Suppressor macrophage (primary cell): ENCODE measurements at places on chromosomes 6 and 20.
A peak's percentile ranks its signal among the peaks of the same experiment; 100 is the strongest.

- no peak for DNase-seq
Measured at GRCh38 chr20:42864116-42864515, 325.6 kb downstream of the PTPRT start.

- DNase-seq, result peak; percentile 56
Measured at GRCh38 chr6:106090001-106090400, 3.9 kb downstream of the PRDM1 start.

- DNase-seq, result no peak
Measured at GRCh38 chr6:159609652-159610178, 83.3 kb downstream of the SOD2 start.

GRCh38 chr6:20393297-20393696 lies 8.4 kb upstream of the E2F3 start:
- no peak for DNase-seq

DNA sequence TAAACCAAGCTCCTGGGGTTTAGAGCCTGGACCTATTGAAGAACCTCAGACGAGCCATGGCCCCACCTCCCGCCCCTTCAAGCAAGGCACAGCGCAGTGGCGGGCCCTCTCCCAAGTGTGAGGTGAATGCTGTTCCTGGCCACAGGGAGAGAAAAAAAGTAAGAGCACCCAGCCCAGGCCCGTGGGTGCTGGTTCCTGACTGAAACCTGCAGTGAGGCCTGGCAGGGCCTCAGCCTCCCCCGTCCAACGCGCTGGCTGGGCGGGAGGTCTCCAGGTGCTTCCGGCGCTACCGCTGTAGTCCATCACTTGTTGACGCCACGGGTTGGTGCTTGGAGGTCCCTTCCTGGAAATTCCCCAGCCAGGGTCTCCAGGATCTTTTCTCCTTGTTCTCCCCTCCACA lies 5.5 kb upstream of the FAM83C start:
- DNase-seq, result no peak

DNA sequence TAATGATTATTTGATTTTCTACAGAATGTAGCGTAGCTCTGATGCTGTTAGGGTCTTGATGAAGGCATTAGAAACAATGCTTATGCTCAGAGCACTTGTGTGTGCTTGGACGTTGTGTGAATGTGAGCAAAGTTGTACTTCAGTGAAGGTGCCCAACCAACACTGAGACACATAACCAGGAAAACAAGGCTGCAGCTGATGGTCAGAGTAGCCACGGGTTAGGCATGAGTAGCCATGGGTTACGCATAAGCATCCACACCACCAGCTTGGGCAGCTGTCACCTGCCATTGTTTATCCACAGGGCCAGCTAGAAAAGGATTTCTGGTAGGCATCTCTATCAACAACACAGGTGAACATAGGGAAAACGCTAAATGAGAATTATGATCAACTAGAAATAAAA lies 326.6 kb downstream of the NRN1 start:
- DNase-seq, result no peak

- DNase-seq, result no peak
Measured at GRCh38 chr6:34239893-34240292, 3.2 kb downstream of the HMGA1 start.

GRCh38 chr20:31853481-31853880 lies 8.1 kb upstream of the FOXS1 start:
- DNase-seq, result no peak

GRCh38 chr6:138526822-138527235 lies 27.5 kb upstream of the NHSL1 start:
- DNase-seq, result no peak

- no peak for DNase-seq
Measured at GRCh38 chr6:11596640-11597237, 59.2 kb downstream of the TMEM170B start.

- no peak for DNase-seq
Measured at GRCh38 chr6:136508725-136509392, 41.4 kb downstream of the MAP7 start.

- no peak for DNase-seq
Measured at GRCh38 chr6:70277470-70277869, 25.4 kb downstream of the COL9A1 start.
